ENCODE measurements at places on chromosomes 1 and 21.

GRCh38 chr1:230426246-230427093 lies at the start of gene PGBD5:
TSS of gene PGBD5 (minus strand) at chr1:230426332. CDS start at chr1:230425928, 404 bp downstream.
- peak; percentile 83 for DNase-seq

DNA sequence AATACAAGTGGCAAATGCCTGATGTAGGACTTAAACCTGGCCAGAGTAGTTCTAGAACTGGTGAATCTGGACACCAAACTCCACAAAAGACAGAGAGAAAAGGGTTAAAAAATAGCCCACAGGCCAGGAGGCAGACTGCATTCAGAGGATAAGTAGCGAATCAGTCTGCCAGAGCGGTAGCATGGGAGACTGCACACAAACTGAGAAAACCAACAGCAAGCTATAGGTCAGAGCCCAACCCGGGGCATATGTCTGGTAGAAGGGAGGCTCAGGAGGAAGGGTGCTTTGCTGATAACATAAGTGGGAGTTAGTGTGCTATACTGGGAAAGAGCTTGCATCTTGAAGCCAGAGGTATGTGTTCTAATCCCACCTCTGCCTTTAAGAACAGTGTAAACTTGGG lies 4.0 kb downstream of the LRRC53 start:
- DNase-seq = no peak

- no peak for DNase-seq
These were observed 11.7 kb downstream of the MPZ start for GRCh38 chr1:161298116-161298515.

DNA sequence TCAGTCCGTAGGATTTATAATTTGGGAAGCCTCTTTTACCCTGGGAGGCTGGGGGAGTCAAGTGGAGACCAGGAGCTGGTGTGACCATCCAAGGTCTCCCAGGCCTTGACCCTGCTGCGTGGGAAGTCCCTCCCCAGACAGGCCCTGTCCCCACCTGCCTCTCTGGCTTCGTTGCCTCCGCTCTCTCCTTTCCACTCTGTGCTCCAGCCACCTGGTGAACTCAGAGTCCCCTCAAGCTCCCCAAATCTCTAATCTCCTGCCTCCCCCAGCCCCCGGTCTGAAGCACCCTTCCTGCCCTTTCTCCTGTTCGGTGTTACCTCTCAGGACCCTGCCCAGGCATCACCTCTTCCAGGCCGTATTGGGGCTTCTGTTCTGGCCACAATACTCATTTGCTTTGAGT lies 27.9 kb downstream of the CDCP2 start:
- DNase-seq = no peak

- DNase-seq = no peak
These were observed 1920.4 kb downstream of the MRPL39 start for GRCh38 chr21:23686737-23687523.

DNA sequence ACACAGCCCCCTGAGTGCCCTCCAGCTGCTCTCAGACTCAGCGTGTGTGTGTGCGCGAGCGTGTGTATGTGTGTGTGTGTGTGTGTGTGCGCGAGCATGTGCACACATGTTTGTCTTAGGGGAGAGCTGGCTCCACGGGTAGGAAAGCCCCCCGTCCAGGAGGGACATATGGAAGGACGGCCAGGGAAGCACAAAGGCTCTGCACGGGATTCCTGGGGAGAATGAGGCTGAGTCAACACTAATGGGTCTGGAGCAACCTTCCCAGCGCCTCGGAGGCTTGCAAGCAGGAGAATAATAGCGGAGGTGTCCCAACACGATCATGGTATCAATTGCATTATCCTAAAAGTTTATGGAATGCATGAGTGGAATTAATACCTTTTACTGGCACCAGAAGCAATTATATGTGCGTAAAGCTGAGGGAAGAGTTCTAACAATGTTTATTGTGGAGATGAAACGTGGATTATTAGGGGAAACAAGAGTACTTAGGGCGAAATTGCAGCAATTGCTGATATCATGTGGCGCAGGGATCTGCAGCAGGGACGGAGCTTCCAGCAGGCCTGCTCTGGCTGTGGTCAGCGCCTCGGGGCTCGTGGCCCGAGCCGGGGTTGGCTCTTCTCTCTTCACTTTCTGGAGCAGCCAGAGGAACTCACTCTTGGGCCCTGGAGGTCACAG lies 40.3 kb upstream of the CCDC27 start:
- DNase-seq = no peak

DNA sequence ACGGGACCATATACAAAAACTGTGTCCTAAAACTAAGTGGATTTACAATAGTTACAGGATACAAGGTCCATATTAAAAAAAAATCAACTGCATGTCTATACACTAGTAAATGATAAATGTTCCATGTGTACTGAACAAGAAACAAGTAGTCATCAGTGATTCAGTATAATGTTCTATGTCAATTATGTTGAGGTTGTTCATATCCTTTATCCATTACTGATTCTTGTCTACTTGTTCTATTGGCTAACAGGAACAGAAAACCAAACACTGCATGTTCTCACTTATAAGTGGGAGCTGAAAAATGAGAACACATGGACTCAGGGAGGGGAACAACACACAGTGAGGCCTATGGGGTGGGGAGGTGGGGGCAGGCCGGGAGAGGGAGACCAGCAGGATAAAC lies 90.5 kb downstream of the CDC42BPA start:
- no peak for DNase-seq

DNA sequence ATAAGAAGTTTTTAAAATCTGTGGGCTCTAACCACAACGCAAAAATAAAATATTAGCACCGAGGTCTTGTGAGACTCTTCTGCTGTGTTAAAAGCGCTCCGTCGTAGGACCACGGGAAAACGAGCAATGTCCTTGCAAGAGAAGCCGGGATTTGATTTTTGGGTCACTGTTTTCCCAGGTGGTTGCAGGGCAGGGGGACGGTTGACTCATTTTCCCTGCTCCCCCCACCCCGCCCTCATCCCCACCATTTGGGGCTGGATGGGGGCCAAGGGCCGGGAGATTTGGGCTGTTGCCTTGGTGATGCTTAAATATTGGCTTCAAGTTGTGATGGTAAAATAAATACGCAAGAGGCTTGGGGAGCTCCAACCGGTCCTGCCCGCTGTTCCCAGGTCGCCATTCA lies 67.6 kb upstream of the SLC25A33 start:
- DNase-seq = no peak

GRCh38 chr1:171152549-171152948 lies 32.6 kb upstream of the FMO2 start:
- no peak for DNase-seq

DNA sequence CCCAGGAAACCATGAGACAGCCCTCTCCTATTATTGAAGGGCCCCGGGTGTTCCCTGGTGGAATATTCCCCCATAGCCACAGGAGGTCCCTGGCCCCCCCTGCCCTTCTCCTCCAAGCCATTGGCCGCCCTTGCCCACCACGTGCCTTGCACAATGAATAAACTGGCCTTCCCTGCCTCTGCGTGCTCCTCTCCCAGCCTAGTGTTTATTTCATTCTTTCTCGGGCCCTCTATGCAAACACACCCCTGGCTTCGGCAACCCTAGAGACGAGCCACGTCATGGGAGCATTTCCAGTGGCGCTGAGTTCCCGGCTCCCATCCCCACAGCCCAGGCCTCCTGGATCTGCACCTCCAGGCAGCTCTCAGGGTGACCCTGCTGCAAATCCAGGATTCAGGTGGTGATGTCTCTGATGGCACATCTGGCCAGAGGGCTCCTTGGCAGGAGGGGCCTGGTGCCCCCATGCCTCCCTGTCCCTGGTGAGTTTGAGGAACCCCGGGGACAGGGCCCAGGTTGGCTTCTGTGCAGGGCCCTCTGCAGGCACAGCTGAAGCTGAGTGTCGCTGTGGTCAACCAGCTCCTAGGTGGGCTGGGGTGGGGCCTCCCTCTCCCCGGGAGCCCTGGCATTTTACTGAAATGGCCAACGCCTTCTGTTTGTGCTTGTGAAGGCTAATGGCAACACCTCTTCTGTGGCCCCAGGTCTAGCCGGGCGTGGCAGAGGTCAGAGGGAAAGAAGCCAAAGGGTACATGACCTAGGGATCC lies 6.2 kb downstream of the KRTAP10-12 start:
- no peak for DNase-seq

GRCh38 chr1:9212735-9213134 lies 21.8 kb upstream of the H6PD start:
- no peak for DNase-seq

- no peak for DNase-seq
These were observed 80.5 kb upstream of the SOX13 start for GRCh38 chr1:203992440-203992839.

DNA sequence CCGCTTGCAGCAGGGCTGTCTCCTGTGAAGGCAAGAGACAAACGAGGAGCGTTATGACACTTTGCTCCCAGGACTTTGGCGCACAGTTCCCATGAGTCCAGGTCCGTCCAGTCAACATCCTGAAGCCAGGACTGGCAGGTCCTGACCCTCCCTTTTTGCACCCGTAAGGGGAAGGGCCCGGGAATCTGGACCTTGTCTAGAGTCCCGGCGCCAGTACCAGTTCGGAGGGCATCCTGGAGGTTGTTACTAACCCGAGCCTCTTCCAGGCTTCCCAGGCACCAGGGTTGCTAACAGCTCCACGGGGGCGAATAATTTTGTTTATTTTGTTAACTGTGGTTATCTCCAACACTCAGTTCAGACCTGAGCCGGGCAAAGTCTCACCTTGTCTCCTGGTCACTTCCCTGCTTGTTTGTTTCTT lies 682 bp upstream of the RWDD3 start:
- DNase-seq = peak; percentile 40

DNA sequence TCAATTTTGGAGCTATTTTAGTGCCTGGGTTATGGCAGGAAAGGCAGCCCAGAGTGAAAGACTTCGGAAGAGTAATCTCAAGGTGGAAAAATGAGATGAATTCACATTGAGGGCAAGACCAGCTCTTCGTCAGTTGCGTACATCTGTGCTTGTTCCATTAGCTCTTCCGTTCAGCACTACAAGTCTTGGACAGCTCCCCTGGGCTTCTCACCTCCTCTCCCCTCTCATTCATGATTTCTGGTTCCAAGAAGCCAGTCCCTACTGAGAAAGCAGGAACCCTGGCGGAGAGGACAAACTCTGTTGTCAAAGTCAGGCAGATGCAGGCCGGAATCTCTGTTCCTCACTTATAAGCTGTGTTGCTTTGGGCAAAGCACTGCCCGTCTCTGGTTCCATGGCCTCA lies 76.5 kb downstream of the ACTL8 start:
- DNase-seq = no peak

DNA sequence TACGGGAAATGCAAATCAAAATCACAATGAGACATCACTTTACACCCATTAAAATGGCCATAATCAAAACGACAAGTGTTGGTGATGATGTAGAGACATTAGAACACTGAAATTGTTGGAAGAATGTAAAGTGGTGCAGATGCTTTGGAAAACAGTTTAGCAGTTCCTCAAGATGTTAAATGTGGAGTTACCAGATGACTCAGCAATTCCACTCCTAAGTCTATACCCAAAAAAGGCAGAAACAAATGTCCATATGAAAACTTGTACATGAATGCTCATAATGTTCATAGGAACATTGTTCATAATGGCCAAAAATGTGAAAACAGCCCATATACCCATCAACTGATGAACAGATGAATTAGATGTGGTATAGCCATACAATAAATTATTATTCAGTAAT lies 267.4 kb downstream of the KCNH1 start:
- DNase-seq = no peak

DNA sequence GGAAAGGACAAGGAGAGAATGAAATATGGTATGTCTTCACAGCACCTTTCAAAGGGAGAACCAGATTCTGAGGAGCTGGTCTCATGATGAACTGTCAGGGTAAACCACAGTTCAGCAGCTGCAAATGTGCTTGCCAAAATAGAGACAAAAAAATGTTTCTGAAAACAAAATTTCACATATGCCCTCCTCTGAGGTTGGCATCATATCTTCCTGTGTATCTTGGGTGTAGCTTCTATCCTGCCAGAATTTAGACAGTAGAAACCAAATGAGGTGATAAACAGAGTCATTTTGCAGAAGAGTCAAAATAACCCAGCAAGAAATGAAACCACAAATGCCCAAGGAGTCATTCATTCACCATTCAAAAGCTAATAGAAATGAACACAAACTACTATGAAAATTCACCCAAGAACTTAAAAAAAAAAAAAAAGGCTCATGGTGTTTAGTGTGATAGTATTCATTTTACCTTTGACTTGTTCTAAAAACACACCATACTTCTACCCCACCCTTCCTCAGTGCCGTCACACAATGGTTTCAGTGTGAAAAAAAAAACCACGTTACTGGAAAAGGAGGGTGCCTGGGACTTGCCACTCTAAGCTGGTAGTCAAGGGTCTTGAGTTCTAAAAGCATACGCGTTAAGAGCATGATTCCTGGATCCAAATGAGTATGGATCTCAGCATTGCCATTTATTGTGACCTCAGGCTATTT lies 18.5 kb downstream of the SELL start:
- DNase-seq = no peak

DNA sequence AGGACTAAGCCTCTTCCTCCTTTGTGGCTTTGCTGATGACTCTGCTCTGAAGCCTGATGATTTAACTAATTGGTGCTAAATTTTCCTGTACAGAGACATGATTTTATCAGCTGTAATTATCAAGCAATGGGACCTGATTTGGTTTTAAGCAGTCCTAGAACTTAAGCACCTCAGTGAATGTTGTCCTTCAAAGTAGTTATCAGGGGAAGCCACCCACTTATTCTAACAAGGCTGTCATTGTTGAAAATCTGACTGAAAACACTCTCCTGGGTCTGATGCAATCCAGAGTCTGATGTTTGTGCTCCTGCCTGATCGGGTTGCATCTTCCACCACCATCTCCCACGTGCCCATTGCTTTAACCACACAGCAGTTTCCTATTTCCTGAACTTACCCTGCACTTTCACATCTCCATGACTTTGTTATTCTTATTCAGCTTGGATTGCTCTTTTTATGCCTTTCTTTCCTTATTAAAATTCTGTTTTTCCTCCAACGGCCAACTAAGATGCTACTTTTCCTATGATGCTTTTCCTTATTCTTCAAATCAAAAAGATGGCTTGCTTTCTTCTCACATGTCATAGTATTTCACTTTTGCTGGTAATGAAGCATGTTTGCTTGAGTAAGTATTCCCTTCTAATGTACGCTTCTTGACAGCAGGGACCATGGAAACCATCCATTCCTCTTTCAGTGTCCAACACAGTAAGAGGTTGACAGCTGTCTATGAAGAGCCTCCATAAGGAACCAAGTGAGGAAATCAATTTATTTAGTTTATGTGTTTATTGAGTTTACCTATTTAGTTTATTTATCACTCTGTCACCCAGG lies 55.0 kb downstream of the S1PR1 start:
- DNase-seq = no peak

GRCh38 chr1:51247499-51247898 lies 11.4 kb downstream of the RNF11 start:
- no peak for DNase-seq

- no peak for DNase-seq
These were observed 256.7 kb downstream of the KIF26B start for GRCh38 chr1:245411245-245412036.

- peak; percentile 0 for DNase-seq
These were observed 690.4 kb downstream of the USP25 start for GRCh38 chr21:16420031-16420724.

All from hypothalamus (tissue), 51 donors.